ENCODE measurements at places on chromosomes 7 and 10.
A peak's percentile ranks its signal among the peaks of the same experiment; 100 is the strongest.

DNA sequence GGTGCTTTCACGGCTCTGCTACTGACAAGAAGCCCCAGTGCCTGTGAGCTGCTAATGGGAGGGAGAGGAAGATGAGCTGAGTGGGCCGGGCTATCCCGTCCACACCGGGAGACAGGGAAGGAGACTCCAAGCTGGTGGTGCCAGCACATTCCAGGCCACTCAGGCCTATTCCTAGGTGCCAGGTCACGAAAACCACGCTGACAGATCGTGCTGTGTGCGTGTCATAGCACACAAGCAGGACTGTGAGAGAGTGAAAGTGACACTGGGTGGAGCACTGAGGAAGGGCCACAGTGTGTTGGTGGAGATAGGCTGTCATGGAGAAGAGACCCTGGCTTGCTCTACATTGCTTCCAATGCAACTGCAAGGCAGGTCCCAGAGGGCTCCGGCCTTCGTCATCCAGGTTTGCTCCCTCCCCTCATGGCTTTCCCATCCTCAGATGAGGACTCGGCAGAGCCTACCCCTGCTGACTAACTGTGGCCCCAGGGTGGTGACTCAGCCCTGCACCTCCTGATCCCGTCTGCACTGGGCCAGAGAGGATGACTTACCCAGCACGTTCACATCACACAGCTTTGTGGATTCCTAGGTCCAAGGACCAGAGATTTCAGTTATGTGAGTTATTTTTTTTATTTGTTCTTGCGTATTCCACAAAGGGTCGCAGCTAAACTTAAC is 167.3 kb downstream of the EGFR start:
- DNase-seq = no peak

- no peak for DNase-seq
Measured at GRCh38 chr7:117841611-117842010, 31.6 kb downstream of the CTTNBP2 start.

GRCh38 chr10:70761031-70761601 is 24.1 kb downstream of the TBATA start:
- no peak for DNase-seq

DNA sequence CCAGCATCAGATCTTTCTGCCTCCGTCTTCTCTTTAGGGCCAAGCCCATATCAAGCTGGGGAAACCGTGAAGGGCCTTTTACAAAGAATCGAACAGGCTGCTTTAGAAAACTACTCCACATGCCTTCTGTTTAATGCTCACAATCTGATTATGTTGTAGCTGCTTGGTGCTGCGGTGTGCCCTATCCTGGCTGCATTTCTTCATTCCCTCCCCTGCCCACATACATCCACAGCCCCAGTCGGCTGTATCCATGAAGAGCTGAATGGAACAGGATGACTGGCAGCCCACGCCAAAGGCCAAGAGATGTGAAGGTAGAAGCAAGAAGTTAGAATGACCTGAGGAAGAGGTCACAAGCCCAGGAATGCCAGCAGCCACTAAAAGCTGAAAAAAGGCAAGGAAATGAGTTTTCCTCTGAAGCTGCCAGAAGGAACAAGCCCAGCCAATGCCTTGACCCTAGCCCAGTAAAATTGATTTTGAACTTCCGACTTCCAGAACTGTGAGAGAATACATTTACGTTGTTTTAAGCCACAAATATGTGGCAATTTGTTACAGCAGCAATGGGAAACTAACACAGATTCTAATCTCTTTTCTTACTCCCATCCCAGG is 22.2 kb downstream of the TAS2R41 start:
- DNase-seq = no peak

DNA sequence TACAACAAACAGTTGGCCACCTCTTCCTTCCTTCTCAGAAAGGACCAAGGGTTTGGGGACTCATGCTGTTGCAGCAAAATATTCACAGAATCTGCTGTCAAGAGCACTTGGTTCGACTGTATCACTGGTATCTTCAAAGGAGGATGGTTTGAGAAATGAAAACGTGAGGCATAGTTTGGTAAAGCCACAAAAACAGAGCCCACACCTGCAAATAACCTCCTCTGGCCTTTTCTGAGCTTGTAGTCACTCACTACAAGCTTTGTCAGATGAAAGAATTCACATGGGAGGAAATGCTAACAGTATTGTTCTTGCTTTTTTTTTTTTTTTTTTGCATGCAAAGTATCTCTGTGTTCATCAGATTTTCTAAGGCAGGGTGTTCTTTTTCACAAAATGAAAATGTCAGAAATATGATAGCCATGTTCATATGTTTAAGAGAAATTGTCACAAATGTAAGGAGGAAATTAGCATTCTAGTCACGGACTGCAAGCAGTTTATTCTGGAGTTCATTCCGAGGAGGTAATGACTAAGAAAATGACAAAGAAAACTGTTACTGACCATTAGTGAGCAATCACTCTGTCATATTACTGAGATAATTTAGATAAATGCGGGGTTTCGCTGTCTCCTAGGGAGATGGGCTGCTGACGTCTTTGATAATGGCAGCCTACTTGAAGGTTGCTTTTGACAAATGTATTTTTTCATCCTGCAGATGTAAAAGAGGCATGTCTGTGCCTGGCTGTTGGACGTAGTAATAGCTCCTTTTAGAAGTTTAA is 117.8 kb upstream of the MYO3A start:
- DNase-seq = no peak

DNA sequence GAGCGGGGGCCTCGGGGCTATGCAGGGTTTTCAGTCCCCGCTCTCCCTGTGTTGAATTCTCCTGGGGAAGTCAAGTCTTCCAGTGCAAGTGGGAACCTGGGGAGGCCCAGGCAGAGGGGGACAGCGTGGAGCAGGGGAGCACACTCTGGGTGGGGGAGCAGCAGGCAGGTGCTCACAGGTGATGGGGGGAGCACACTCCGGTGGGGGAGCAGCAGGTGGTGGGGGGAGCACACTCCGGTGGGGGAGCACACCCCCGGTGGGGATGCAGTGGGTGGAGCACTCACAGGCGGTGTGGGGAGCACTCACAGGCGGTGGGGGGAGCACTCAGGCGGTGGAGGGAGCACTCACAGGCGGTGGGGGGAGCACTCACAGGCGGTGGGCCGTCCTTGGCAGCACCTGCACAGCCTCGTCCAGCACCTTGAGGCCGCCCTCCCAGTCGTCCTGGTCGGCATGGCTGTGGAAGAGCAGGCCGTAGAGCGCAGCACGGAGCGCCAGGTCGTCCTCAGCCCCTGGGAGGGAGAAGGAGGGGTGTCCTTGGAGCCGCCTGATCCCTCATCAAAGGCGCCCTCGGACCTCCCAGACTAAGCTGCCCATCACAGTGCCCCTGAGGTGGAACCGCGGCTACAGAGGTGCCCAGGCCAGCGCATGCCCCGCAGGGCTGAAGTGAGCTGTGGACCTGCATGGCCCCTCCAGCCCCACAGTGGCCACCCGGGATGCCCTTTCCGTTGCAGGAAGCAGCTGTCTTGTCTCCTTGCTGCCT is 56.7 kb downstream of the CFAP46 start:
- no peak for DNase-seq

- DNase-seq = no peak
Measured at GRCh38 chr7:31077484-31078362, 25.6 kb downstream of the ADCYAP1R1 start.

DNA sequence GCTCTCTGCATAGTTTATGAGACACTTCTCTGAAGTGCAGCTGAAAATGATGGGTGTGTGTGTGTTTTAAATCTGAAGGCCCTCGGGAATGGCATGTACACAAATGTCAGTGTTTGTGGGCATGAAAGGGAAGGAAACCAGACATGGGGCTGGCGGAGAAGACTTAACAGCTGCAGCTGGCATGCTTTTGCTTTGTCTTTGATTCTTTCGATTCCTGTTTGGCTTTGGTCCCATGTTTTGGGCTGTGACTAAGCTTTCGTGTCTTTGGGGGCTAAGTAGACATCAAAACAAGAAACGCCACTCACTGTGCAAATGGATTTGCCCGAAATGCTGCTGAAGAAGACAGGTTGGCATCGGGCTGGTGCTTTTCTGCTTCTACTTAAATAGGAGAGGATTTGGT is 179.3 kb downstream of the PFKFB3 start:
- DNase-seq = peak; percentile 35

DNA sequence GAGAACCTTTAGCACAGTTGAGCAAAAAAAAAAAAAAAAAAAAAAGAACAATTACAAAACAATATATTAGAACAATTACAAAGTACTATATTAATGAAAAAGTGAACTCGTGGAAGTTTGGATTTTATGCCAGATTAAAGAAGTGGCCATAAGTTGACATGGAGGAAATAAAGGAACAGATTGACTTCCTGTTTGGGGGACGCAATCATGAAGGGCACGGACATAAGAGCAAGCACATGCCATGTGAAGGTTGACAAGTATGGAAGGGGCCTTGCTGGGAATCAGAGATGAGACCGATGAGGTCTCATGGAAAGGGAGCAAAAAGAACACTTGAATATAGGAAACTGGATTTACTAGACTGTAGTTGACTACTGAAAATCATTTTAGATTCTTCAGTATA is 61.7 kb downstream of the ICA1 start:
- no peak for DNase-seq

DNA sequence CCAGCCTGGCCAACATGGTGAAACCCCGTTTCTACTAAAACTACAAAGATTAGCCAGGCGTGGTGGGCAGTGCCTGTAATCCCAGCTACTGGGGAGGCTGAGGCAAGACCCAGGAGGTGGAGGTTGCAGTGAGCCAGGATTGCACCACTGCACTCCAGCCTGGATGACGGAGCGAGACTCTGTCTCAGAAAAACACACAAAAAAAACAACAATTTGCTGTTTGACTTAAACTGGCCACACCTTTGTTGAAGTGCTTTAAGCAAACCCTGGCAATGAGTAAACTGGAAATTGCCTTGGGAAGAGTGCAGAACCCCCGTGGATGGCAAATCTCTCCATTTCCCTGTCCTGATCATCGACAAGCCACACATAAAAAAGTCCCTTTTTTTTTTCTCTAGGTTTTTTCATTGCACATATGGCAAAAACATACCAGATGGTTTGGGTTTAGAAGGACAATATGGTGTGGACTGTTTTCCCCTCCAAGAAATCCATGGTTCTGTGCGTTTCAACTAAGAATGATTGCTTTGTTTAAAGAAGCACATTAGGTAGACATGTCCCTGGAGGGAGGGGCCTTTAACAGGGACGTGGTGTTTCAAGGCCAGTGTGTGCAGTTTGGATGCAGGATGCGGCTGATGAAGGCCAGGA is 76.9 kb downstream of the NRP1 start:
- no peak for DNase-seq

- no peak for DNase-seq
Measured at GRCh38 chr7:8114175-8114574, 145.6 kb downstream of the GLCCI1 start.

DNA sequence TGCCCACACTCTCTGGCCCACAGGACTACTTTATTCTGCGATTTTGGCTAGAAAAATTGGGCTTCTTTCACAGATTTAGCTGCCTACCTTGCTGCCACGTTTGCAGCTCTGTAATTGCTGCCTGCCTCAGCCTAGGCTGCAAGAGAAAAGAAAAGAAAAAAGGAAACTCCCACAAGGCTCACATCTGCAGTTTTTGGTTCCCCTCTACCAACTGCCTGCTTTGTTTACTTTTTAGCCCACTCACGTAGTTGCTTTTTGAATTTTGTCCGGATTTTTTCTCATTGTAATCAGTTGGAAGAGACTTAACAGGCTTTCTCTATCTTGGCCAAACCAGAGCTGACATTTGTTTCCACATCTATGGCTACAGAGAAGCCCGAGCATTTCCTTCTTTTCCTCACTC is 24.3 kb downstream of the SUN3 start:
- no peak for DNase-seq

DNA sequence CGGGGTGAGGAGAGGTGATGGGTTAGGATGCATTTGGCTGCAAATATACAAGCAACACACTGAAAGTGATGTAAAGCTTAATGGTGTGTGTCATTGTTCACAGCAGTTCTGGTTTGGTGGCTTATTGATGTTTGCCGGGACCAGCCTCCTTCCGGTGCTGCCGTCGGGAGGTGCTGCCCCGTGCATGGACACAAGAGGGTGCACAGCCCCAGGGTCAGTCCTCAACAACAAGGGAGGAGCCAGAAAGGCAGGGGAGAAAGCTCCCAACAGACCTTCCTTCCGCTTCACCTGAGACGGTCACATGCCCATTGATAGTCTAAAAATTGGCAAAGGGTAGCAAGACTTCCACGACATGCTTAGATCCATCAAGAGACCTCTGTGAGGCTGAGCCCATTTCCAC is 9.5 kb downstream of the RNF32 start:
- DNase-seq = no peak

GRCh38 chr7:109226699-109227098 is 657.0 kb downstream of the DNAJB9 start:
- DNase-seq = no peak

GRCh38 chr10:88333248-88333630 is 249.9 kb downstream of the RNLS start:
- no peak for DNase-seq

- no peak for DNase-seq
Measured at GRCh38 chr10:60384708-60385398, 4.8 kb downstream of the ANK3 start.

DNA sequence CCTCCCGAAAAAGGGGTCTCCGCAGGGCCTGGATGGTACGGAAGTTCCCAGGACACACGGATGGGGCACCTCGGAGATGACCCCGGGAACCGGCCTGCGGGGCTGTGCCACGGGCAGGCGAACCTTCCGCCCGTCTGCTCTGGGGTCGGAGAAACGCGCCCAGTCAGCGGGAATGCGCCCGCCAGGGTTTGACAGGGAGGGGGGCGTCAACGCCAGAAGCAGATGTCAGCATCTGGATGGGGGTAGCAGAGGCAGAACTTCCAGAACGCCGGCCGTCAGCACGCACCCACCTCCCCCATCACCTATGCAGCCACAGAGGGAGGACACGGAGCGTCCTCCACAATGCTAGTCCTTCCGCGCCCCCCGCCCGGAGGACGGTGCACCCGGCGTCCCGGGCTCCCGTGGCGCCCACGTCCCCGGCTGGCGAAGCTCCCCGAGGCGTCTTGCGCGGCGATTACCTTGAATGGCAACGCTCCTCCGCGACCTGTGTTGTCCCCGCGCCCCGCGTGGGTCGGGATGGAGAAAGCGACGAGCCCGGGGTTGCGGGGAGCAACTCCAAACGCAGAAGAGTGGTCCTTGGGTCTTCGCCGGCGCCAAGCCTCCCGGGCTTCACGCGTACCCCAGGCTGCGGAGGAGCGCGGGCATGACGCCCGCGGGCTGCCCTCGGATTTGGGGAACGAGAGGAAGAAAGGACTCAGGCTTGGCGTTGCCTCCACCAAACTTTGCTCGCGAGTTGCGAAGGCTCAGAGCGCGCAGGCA is 561 bp downstream of the FGFR2 start:
- no peak for DNase-seq

- DNase-seq = no peak
Measured at GRCh38 chr10:98925651-98926050, 310.0 kb downstream of the HPSE2 start.
